Thyroid gland (tissue), 4 donors: ENCODE measurements at places on chromosomes 13 and 19.

- no peaks in the 10 kb centered on the region for H3K36me3 ChIP-seq
- no peak for DNase-seq
- H3K27ac ChIP-seq = no peak overlapping the region
- H3K4me3 ChIP-seq = no peak overlapping the region
- peaks cover 9% of the 10 kb centered on the region for H3K4me1 ChIP-seq
- peaks cover 3% of the 10 kb centered on the region for H3K27me3 ChIP-seq
Measured at GRCh38 chr19:5801796-5802619, 2.9 kb upstream of the NRTN start.

- no peak overlapping the region for H3K27ac ChIP-seq
- H3K4me3 ChIP-seq = no peak overlapping the region
Measured at GRCh38 chr13:100527644-100528043, 60.9 kb downstream of the GGACT start.

DNA sequence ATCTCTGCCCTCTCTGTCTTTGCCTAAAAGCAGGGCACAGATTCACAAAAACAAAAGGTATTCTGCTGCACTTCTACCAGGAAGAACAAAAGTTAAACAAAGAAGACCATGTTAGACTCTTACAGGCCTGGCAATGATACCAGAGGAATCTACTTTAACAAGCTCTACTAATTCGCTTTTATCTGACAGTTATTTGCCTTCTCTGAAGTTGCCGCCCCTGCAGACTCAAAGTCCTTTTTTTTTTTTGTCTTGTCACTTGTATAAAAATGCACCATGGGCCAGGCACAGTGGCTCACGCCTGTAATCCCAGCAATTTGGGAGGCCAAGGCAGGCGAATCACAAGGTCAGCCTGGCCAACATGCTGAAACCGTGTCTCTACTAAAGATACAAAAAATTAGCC is 176.5 kb upstream of the UBL3 start:
- no peak overlapping the region for H3K4me3 ChIP-seq
- H3K27me3 ChIP-seq = no peaks in the 10 kb centered on the region
- H3K36me3 ChIP-seq = no peaks in the 10 kb centered on the region
- H3K27ac ChIP-seq = no peak overlapping the region
- peaks cover 28% of the 10 kb centered on the region for H3K4me1 ChIP-seq
- no peak for DNase-seq

DNA sequence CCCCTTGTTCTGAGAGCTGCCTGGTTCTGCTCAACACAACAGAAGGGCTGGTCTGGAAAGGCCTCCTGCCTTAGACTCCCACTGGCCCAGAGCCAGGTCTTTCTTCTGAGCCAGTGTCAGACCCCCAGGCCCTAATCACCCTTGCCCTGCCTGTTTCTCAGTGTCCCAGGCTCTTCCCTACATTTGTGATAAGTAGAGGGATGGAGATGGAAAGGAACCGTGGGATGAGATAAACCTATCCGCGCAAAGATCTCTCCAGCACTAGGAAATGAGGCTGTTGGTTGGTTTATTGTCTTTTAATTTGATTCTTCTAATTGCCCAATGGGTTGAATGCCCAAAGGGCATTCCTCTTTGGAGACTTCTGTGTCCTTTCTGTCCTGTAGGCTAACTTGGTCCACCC is 470.0 kb downstream of the TSHZ3 start:
- H3K4me3 ChIP-seq = no peak overlapping the region
- H3K27me3 ChIP-seq = no peaks in the 10 kb centered on the region
- no peaks in the 10 kb centered on the region for H3K36me3 ChIP-seq
- no peak for DNase-seq
- no peak overlapping the region for H3K27ac ChIP-seq

DNA sequence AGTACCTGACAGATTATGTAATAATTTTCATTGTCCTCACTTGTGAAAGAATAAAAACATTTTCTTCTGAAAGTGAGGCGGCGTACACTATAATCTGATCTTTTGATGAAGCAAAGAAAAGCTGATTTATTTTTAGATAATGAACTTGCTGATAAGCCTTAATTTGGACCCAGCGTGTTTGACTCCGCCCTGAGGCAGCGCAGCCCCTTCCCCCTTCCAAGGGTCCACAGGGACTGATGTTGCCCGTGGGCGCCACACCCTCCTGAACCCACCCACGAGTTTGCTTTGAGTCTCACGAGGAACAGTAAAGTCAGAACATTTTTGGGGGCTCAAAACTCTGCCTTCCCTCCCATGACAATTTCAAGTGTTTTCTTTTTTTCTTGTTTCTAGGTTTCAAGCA is 40.0 kb downstream of the TEX29 start:
- H3K27ac ChIP-seq = no peak overlapping the region
- no peak for DNase-seq
- no peak overlapping the region for H3K4me3 ChIP-seq
- H3K4me1 ChIP-seq = no peaks in the 10 kb centered on the region
- no peaks in the 10 kb centered on the region for H3K36me3 ChIP-seq

DNA sequence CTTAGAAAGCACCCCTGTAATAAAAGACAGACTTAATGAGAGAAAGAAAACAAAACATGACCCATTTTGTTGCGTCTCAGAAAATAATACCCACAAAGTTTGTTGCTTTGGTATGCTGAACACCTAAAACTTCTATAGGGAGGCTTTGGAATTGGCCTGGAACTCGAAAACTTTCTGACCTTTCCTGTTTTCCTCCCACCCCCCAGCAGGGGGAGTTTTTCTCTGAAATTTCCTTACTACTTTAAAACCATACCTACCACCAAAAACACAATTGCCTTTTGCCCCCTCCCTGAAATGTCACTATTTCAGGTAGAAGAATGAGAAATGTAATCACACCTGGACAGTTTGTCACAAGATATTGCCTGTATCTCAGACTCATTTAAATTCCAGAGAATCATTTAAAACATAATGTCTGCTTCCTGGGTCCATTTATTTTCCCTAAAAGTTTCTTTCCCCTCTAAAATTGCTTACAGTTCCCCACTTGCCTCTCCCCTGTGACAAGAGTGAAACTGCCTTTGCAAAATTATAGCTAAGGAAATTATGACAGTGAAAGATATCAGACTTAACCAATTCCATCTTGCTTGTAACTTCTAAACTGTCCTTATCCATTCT is 2700.2 kb downstream of the PCDH9 start:
- H3K27me3 ChIP-seq = no peaks in the 10 kb centered on the region
- no peak overlapping the region for H3K4me3 ChIP-seq
- DNase-seq = peak; percentile 3
- H3K27ac ChIP-seq = no peak overlapping the region

- H3K27me3 ChIP-seq = no peaks in the 10 kb centered on the region
- no peaks in the 10 kb centered on the region for H3K36me3 ChIP-seq
- H3K4me3 ChIP-seq = no peak overlapping the region
- H3K27ac ChIP-seq = no peak overlapping the region
- DNase-seq = peak; percentile 92
- peaks cover 6% of the 10 kb centered on the region for H3K4me1 ChIP-seq
Measured at GRCh38 chr19:49142866-49143335, 12.3 kb downstream of the HRC start.

DNA sequence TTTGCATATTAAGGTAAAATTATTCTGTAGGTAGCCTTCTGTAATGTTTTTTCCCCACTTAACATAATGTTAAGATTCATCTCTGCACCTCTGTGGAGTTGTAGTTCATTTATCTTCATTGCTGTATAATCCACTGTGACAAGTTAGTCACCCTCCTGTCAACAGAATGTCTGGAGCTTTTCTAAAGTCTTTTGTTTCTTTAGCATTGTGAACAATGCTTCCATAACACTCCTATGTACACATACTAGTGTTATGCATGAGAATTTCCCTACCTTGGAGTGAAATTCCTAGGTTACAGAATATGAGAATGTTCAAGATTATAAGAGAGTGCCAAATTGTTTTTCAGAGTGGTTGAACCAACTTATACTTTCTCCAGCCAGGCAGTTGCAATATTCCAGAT is 113.5 kb downstream of the COG6 start:
- DNase-seq = no peak
- no peaks in the 10 kb centered on the region for H3K27me3 ChIP-seq
- no peak overlapping the region for H3K27ac ChIP-seq
- H3K4me1 ChIP-seq = peaks cover 23% of the 10 kb centered on the region
- H3K4me3 ChIP-seq = no peak overlapping the region

- H3K36me3 ChIP-seq = peaks cover 21% of the 10 kb centered on the region
- no peak for DNase-seq
- no peak overlapping the region for H3K4me3 ChIP-seq
- H3K27ac ChIP-seq = no peak overlapping the region
- no peaks in the 10 kb centered on the region for H3K27me3 ChIP-seq
Measured at GRCh38 chr13:98020271-98020670, 66.8 kb downstream of the IPO5 start.

GRCh38 chr13:85709721-85710120 is 89.5 kb downstream of the SLITRK6 start:
- H3K4me3 ChIP-seq = no peak overlapping the region
- no peaks in the 10 kb centered on the region for H3K36me3 ChIP-seq
- no peak for DNase-seq
- H3K27ac ChIP-seq = no peak overlapping the region

DNA sequence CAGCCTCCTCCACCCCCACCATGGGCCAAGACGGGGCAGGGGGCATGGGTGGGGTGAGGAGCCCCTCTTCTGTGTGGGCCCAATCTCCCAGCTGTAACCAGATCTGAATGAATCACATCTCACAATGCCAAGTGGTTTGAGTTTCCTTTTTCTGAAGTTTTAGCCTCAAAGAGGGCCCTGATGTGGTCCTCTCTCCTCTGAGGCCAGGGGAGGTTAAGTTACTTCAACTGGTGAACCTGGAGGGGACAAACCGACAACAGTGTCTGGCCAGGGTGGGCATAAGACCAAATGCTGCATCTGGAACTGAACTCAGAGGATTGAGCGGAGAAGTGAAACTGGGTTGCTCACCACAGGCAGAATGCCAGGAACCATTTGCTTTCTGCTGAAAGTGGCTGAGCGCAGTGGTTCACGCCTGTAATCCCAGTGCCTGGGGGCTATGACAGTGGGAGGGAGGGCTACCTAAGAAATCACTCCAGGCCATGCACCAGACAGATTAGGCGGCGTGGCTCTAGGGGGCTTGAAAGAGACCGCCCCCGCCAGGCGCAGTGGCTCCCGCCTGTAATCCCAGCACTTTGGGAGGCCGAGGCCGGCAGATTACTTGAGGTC is 15.4 kb upstream of the IRGC start:
- no peak for DNase-seq
- peak overlapping the region; percentile 38 for H3K27ac ChIP-seq
- H3K4me1 ChIP-seq = peaks cover 4% of the 10 kb centered on the region
- no peaks in the 10 kb centered on the region for H3K27me3 ChIP-seq
- H3K4me3 ChIP-seq = no peak overlapping the region
- H3K36me3 ChIP-seq = no peaks in the 10 kb centered on the region

- DNase-seq = peak; percentile 86
- H3K36me3 ChIP-seq = no peaks in the 10 kb centered on the region
- peaks cover 45% of the 10 kb centered on the region for H3K4me1 ChIP-seq
- no peaks in the 10 kb centered on the region for H3K27me3 ChIP-seq
Measured at GRCh38 chr19:45798995-45799517, 6.4 kb upstream of the DMWD start.

DNA sequence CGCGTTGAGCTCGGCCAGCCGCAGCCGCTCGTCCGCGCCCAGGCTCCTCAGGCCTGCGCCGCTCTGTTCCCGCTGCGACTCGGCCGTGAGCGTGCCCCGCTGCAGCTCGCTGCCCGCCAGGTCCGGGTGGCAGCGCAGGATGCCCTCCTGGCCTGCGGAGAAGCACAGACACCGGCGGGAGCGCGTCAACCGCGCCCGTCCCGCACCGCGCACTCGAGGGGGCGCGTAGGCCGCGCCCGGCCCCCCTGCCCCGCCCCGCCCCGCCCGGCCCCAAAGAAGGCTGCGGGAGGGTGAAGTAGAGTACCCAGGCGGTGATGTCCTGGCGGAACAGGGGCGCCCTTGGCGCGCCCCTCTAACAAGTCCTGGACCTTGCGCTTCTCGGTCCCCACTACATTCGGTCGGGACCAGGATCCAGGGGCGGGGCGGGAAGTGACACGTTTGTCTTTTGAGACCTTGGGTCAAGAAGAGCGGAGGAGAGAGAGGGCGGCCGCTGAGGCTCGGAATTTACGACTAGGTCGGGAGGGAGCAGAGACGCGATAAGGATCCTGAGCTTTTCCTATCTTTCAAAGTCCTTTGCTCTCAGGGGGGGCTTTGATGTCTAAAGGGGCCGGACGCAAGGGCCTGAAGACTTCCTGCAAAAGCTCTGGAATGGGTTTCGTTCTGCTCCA is 9.3 kb upstream of the CDX2 start:
- no peak for DNase-seq
- H3K4me1 ChIP-seq = no peaks in the 10 kb centered on the region
- H3K4me3 ChIP-seq = no peak overlapping the region
- no peak overlapping the region for H3K27ac ChIP-seq
- no peaks in the 10 kb centered on the region for H3K36me3 ChIP-seq

DNA sequence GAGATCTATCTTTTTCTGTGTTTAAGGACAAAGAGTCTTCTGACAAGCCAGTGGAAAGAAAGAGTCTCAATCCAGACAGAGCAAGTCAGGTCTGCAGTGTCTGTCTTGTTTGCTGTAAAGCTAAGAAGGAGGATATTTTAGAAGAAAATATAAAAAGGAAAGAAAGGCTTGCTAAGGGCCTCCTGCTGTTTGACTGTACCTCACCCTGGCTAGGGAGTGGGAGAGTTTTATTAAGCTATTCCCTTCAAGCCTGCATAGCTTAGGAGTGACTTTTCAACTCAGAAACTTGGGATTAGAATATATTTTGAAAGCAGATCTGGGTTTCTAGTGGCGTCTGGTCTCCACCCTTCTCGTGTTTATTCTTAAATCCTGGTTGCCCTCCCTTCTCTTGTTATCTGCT is 460.0 kb downstream of the COG6 start:
- H3K36me3 ChIP-seq = no peaks in the 10 kb centered on the region
- no peaks in the 10 kb centered on the region for H3K27me3 ChIP-seq
- H3K4me1 ChIP-seq = no peaks in the 10 kb centered on the region
- no peak overlapping the region for H3K4me3 ChIP-seq

DNA sequence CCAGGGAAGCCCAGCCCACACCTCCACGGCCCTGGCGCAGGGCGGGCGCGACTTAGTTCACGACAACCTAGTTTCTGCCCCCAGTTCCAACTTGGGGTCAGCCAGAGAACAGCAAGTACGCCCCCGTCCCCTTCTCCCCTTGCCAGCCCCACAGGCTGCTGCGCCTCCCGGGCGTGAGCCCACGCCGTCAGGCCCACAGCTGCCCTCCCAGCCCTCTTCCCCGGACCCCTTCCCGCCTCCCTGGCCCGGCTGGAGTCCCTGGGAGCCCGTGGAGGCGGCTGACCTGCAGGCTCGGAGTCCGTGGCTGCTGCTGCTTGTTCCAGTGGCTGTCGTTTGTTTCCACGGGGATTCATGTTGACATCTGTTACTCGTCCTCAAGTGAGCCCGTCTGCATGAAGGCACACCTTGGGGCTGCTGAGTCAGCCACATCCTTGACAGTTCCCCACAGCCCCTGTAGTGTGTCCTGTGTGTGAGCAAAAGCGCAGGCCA is 86.0 kb downstream of the ATP11A start:
- DNase-seq = no peak
- H3K27ac ChIP-seq = no peak overlapping the region
- H3K36me3 ChIP-seq = no peaks in the 10 kb centered on the region
- no peak overlapping the region for H3K4me3 ChIP-seq
- peaks cover 22% of the 10 kb centered on the region for H3K4me1 ChIP-seq

- no peak overlapping the region for H3K4me3 ChIP-seq
- no peaks in the 10 kb centered on the region for H3K27me3 ChIP-seq
- DNase-seq = no peak
- peaks cover 35% of the 10 kb centered on the region for H3K36me3 ChIP-seq
Measured at GRCh38 chr13:49134305-49134704, 85.8 kb upstream of the MLNR start.
